SJCRH30 (cell line): ENCODE measurements at places on chromosomes 2 and 18.
A peak's percentile ranks its signal among the peaks of the same experiment; 100 is the strongest.

- DNase-seq = no peak
Measured at GRCh38 chr2:56207760-56208159, 24.0 kb downstream of the CCDC85A start.

GRCh38 chr2:191265311-191266170 is 20.3 kb downstream of the MYO1B start:
- peak; percentile 27 for DNase-seq

- DNase-seq = no peak
Measured at GRCh38 chr2:230924092-230924469, 961 bp downstream of the GPR55 start.

DNA sequence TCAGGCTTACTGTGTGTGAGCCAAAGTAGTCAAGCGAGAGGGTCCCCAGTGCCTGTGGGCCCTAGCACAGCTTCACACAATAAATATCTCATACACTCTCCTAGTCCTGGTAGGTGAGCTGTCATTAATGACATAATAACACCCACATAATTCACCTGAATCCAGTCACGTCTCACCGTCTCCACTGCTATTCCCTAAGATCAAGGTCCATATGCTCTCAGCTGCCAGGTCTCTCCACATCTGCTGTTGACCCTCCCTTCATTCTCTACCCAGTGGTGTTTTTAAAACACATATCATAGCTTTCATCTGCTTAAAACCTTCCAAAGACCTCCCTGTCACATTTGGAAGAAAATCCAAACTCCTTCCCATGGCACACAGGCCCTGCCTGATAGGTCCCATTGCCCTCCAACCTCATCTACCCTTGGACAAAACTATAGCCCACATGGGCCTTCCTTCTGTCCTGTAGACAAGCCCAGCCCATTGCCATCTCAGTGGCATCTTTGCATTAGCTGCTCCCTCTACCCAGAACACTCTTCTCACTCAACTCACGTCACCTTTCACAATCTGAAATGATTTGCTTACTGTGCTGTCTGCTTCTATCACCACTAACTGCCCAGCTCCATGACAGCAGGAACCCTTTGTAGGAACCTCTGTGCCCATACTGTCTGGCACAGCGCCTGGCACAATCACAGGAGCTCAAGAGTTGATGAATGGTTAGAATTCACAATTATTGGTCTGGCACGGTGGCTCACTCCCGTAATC is 7.5 kb downstream of the KCNG3 start:
- no peak for DNase-seq

DNA sequence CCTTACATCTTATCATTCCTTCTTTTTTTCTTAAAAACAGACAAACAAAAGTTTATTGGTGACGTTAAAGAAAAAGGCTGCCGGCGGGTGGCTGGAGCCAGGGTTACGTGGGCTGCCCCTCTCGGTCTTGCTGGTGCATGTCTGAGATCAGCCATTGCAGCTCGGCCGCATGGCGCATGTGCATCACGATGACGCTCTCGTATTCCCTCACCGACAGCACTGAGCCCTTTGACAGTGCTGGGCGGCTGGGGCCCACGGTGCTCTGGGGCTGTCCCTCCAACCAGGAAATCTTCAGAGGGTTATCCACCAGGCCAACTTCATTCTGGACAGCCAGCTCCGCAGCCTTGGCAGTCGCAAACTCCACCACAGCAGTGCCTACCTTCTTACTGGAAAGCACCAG is 1081.8 kb upstream of the TMEFF2 start:
- DNase-seq = no peak

DNA sequence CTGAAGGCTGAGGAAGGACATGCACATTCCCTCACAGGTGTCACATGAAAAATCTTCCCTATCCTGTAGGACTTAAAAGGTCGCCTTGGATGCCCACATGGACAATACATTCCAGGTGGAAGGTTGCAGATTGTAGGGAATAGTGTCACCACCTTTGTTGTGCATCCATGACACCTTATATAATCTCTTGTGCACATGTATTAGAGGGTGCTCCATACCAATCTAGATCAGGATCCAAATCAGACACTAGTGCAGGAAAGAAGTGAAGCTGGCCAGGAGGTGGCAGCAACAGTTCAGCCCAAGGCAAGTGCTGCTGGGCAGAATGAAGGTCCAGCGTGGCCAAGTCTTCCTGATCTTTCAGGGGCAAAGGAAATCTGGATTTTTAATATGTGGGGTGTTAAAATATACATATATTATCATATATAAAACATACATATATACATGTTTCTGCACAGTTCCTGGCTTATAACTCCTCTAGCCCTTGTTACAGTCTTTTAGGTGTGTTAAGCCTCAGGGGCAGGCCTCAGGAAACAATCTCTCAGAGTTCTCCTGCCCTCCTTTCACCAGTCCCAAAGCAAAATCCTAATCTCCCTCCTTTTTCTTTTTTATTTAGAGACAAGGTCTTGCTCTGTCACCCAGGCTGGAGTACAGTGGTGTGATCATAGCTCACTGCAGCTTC is 16.6 kb downstream of the NIF3L1 start:
- peak; percentile 61 for DNase-seq

DNA sequence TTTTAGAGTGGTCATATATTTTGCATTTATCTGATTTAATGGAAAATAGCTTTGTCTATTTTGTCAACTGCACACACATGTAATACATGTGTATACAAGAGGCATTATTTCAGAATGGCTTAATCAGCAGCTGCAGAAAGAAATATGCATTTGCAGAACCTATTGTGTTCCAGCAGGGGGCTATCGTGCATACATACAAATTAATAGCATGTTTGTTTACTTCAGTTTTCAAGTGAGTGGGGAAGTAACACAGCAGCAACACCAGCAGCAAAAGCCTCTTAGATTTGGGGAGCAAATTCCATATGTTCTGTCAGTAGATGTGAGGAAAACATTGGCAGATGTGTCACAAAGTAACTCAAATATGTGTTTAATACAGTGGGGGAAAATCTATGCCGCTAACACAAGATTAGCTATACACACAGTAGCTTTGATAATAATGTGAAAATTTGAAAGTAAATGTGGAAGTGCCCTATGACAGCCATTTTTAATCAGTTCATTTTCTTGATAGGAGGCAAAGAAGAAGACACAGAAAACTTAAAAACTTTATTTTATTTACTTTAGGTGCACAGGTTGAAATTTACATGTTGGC is 218.1 kb downstream of the WDR7 start:
- peak; percentile 2 for DNase-seq

GRCh38 chr2:62808554-62808953 is 103.0 kb downstream of the EHBP1 start:
- no peak for DNase-seq

DNA sequence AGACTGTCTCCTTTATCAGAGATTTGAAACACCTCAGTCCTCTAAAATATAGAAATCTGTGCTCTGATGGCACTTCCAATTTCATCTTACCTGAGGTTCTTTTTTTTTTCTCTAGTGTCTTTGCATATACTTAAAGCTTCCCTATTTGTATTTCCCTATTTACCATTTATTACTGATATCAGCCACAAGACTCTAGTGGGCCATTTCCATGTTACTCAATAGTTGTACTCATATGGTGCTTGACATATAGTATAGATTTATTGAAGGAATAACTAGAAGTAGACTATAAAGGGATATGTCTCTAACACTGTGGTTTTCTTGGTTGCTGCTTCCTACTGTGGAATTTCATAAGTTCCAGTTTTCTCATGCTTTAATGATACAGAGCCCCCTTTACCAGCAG is 3.0 kb downstream of the RBM45 start:
- DNase-seq = no peak

GRCh38 chr2:169978402-169979017 is 151.3 kb downstream of the UBR3 start:
- no peak for DNase-seq

- DNase-seq = no peak
Measured at GRCh38 chr2:159229476-159230144, 56.9 kb downstream of the WDSUB1 start.

DNA sequence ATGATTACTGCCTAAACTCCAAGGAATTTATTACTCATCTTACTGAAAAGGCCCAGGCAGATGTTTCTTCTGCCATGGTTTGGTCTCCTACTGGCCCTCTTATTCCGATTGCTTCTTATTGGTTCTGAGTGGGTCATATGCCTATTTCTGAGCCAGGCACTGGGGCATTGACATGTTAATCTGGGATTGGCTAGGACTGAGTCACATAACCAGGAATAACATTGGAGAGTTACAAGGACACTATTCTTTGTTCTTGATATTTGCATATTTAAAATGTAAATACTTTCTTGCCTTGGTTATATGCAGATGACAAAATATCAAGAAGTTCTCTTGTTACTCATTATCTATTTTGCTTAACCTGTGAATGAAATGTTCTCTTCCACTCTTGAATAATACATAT is 534.4 kb upstream of the SLC39A10 start:
- DNase-seq = no peak

GRCh38 chr2:203238292-203238703 is 520 bp upstream of the CYP20A1 start:
- DNase-seq = no peak

DNA sequence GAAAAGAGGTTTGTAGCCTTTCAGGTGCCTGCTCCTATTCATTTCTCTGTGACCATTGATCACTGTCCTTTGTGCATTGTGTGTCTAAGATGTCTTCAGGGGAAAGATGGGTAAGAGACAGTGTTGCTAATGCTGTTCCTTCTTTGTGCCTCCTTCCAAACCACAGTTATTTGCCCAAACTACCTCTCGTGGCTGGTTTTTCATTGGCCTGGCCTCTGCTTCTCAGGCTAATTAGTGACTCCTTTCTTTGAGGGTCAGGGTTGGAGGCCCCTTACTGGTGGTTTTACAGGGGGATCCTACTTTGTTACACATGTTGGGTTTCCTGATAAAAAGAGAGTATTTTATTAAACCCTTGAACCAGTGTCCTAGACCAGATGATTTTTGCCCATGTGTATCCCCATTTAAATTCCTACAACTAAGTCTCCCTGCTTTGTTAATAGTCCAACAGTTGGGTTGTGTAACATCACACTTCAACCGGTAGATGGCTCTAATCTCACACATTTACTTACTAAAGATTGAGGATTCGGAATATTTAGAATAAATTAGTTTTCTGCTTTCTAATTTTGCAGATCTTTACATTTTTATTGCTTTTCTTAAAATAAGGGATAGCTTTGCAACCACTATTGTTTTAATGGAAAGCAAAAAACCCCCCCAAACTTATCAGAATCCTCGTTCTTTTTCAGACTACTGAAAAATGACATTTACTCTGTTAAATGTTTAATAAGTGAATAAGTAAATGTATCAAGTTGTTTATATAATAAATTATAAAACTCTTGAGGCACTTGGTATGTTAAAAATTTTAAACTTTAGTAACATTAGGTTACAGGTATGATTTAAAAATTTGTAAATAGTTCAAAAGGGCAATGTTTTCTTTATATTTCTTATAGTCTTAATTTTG is 2.4 kb downstream of the MARS2 start:
- DNase-seq = no peak

GRCh38 chr18:69730664-69731063 is 217.0 kb downstream of the CD226 start:
- DNase-seq = no peak

- no peak for DNase-seq
Measured at GRCh38 chr2:238940806-238941205, 92.9 kb downstream of the TWIST2 start.

GRCh38 chr2:39145906-39146421 is 25.1 kb upstream of the SOS1 start:
- peak; percentile 16 for DNase-seq

DNA sequence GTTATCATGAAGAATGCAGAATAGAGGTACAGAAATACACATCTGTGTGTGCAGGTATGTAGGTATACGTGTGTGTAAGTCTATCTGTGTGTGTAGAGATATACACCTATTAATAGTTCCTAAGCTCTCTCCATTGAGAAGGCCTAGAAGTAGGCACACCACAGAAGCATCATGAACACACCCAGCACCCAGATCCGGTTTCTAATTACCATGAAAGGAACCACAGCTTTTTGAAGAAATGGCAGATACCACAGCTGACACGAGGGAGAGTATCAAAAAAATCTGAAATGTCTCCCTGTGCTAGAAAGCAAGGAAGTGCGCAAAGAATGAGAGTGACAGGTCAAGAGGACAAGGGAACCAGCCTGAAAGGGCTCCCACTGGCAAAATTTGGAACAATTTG is 27.7 kb upstream of the AP1S3 start:
- no peak for DNase-seq

- DNase-seq = no peak
Measured at GRCh38 chr2:171318463-171318934, 115.3 kb downstream of the METTL8 start.

GRCh38 chr2:55999231-55999630 is 75.6 kb upstream of the EFEMP1 start:
- DNase-seq = no peak

GRCh38 chr18:27235218-27235870 is 50.2 kb upstream of the CHST9 start:
- no peak for DNase-seq

DNA sequence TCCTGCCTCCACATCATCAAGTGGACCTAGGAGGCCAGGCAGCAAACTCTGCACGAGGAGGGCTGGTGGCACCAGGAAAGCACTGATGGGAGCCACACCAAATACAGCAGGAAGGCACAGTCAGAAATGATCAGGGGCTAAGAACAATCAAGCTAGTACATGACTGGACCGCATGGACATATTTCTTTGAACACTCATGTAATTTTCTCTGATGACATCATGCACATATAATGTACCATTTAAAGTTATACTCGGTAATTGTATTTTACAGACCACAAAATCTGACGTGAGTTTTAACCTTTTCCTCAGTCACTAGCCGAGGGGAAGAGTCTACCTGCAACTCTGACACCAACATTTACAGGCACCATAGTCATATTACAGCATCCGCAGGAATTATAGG is 76.7 kb downstream of the XDH start:
- no peak for DNase-seq

GRCh38 chr18:23247896-23248295 is 112.6 kb downstream of the CABLES1 start:
- DNase-seq = no peak

GRCh38 chr2:219812672-219813071 is 185.2 kb downstream of the SLC4A3 start:
- no peak for DNase-seq

DNA sequence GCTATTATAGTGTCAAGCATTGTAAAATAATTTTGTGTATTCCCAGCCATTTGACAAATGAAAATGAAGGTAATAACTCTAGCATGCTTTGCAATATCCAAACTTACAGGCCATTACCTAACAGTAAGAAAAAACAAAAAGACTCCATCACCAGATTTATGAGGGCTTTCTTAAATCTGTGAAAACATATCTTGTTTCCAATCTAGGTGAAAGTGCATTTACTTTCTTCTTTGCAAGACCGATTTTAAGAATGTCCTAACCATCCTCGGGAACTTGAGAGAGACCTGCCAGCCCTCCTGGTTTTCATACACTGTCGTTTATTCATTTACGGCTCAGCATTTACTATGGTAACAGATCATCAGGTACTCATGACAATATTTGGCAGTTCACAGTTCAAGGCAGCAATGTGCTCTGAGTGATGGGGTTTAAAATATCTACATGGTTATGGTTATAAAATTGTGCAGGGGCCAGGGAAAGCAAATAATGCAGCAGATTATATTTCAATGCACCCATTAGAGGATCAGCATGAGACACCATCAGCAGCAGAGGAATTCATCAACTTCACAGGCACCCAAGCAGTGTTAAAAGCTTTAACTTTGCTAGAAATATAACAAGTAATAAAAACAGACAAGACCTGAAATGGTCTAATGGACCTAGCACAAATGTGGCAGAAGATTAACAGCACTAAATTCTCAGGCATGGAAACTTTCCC is 34.4 kb upstream of the PARD3B start:
- DNase-seq = peak; percentile 15

- no peak for DNase-seq
Measured at GRCh38 chr2:101405351-101405899, 18.1 kb upstream of the CREG2 start.
